ENCODE measurements at places on chromosomes 2 and 18.

DNA sequence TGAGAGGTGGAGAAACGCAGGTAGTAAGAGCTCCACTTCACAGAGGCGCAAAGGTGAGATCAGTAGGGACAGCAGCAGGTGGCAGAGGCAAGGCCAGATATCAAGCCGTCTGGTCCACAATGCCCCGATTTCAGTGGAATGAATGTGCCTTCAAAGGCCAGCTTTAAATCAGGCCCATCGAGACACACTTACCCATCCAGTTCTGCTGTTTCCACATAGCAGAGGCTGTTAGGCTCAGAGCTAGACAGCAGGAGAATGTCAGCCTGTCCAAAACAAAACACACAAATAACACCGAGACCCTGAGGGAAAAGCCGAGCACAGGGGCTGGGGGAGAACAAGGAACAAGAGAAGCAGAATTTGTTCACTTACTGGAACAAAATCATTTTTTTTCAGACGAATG is 75.8 kb upstream of the NARS1 start:
- DNase-seq: no peak

- no peak for DNase-seq
Measured at GRCh38 chr18:23336101-23336500, 117.0 kb upstream of the RIOK3 start.

DNA sequence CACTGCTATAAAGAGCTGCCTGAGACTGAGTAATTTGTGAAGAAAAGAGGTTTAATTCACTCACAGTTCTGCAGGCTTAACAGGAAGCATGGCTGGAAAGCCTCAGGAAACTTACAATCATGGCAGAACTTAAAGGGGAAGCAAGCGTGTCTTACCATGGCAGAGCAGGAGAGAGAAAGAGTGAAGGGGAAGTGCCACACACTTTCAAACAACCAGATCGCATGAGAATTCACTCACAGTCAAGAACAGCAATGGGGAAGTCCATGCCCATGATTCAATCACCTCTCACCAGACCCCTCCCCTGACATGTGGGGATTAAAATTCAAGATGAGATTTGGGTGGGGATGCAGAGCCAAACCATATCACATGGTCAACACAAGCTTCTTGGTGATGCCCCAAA is 34.7 kb upstream of the CDK5R2 start:
- no peak for DNase-seq

DNA sequence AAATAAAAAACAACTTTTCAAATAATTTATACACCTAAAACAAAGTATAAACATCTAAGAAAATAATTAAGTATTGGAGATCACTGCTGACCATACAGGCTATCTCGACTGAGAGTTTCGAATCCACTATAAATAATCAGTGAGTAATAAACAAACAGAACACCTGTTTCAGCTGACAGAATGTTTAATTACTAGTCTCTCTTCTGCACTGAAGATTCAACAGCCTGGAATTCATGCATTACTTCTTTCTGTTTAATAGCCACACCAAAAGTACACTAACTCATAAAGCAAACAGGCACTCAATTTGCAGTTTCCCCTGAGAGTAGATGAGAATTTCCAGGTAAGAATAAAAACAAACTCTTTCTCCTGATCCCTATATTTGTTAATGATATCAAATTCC is 138.5 kb downstream of the RBMS1 start:
- DNase-seq: no peak

DNA sequence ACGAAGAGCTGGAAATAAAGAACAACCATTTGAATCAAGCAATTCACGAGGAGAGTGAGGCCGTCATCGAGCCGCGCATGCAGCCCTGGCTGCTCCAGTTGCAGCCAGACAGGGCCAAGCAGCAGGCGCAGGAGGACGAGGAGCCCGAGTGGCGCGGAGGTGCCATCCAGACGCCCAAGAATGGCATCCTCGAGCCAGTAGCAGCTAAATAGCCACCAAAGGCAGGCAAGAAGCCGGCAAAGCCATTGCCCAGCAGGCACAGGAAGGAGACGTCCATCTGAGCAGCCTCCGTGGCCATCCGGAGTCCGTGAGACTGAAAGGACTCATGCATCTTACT is 8.9 kb upstream of the CHST10 start:
- DNase-seq: no peak

DNA sequence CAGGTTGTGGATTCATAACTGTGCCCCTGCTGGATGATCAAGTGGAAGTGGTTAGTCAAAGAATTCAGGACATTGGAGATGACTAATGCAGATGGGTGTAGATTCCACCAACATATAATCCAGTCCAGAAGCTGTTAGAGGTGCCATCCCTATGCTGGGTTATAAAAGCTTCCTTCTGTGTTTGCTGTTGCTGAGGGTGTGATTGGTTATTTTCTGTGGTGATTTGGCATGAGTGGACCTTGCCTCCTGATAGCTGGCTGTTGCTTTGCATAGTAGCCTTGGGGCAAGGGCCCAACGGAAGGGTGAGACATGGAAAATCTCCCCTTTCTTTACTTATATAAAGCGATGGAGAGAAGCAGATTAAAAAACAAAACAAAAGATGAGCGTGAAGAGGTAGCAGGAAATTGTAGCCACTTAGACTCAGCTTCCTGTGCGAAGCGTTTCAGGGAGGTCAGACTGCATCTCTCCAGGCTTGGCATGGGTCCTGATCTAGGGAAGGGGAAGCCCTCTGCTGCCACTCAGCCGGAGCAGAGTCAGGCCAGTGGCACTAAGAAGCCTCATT is 190.4 kb downstream of the FMNL2 start:
- no peak for DNase-seq

DNA sequence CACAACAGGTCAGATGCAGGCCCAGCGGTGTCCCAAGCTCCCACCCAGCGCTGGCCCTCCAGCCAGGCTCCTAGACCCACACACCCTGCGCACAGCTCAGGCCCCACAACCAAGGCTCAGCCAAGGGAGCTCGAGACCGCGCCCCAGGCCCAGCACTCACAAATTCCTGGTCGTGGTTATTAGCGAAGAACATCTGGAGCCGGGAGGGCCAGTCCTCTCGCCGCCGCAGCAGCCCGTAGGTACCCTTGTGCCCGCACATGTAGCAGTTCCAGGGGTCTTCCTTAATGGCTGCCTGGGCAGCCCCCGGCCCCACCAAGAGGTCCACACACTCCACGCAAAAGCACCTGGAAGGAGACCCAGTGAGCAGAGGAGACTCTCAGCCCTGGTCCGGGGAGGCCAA is 75.6 kb upstream of the POMC start:
- no peak for DNase-seq

DNA sequence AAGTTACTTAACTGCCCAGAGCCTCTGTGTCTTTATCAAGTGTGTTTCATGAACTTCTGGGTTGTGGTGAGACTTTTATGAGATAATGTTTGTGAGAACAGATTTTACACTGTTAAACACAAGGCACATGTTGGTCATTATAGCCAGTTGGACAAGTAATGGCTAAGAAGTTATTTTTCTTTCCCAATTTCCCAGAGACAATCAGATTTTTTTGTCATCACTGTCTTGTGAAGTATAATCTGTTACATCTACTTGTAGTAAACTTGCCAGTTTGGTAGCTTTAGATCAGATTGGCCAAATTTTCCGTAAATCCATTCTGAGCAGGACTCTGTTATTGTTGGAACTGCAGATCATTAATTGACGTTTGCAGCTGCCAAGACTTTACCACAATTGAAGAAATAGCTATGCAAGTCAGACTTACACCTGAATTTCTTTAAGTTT is 838.8 kb downstream of the SLC4A3 start:
- peak; percentile 26 for DNase-seq

GRCh38 chr18:37395138-37395537 is 170.5 kb downstream of the CELF4 start:
- no peak for DNase-seq

GRCh38 chr2:84548303-84548702 is 32.0 kb downstream of the DNAH6 start:
- DNase-seq: no peak

- DNase-seq: no peak
Measured at GRCh38 chr2:3657881-3658280, at the start of gene ALLC. ALLC (plus strand) TSS chr2:3658200; CDS start chr2:3671158, 12,958 bp downstream.

- no peak for DNase-seq
Measured at GRCh38 chr18:23870676-23871380, 143.7 kb upstream of the TTC39C start.

GRCh38 chr2:101012706-101013181 is 10.7 kb downstream of the RPL31 start:
- peak; percentile 85 for DNase-seq

DNA sequence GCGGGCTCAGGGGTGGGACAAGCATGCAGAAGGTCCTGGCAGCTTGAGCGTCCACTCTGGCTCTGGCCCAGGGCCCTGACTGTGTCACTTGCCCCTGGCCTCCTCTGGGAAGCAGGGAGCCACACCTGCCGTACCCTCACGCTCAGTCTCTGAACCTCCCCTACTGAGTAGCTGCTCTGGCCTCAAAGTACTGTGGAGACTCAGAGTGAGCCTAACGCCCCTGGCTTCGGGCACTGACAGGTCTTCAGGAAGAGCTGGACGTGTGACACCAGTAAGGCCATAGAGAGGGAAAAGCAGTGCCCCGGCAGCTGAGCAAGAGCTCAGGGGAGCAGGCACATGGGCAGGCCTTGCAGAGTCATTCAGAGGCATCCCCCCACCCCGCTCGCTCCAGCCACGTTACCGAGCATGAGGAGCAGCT is 73.3 kb downstream of the SFXN5 start:
- DNase-seq: no peak

- no peak for DNase-seq
Measured at GRCh38 chr2:58796239-58796910, 555.2 kb upstream of the FANCL start.

GRCh38 chr2:241692448-241692847 is 5.8 kb upstream of the DTYMK start:
- DNase-seq: peak; percentile 34

GRCh38 chr2:216536734-216537210 is 38.1 kb downstream of the RPL37A start:
- no peak for DNase-seq

- DNase-seq: no peak
Measured at GRCh38 chr18:58911766-58912165, 47.1 kb downstream of the ZNF532 start.

GRCh38 chr18:37452015-37452414 is 113.6 kb downstream of the CELF4 start:
- no peak for DNase-seq

GRCh38 chr18:73693091-73693490 is 454.5 kb downstream of the FBXO15 start:
- DNase-seq: no peak

GRCh38 chr2:145360129-145360790 is 840.3 kb upstream of the ZEB2 start:
- no peak for DNase-seq

GRCh38 chr2:229060147-229060546 is 210.9 kb downstream of the PID1 start:
- DNase-seq: no peak

- DNase-seq: no peak
Measured at GRCh38 chr2:235529621-235530020, 35.8 kb downstream of the AGAP1 start.

DNA sequence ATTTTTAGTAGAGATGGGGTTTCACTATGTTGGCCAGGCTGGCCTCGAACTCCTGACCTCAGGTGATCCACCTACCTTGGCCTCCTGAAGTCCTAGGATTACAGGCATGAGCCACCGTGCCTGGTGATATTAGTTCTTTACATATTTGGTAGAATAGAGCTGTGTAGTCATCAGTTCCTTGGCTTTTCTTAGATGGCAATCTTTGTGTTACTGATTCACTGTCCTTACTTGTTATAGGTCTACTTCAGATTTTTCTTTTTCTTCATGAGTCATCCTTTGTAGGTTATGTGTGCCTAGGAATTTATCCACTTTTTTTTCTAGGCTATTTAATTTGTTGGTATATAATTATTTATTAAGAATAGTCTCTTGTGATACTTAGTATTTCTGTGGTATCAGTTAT is 30.3 kb upstream of the ZSWIM2 start:
- DNase-seq: peak; percentile 48

GRCh38 chr2:225889452-225889851 is 489.9 kb downstream of the NYAP2 start:
- peak; percentile 73 for DNase-seq

- no peak for DNase-seq
Measured at GRCh38 chr18:7722955-7723354, 155.8 kb downstream of the PTPRM start.

GRCh38 chr2:157259960-157260359 is 2.5 kb downstream of the GALNT5 start:
- no peak for DNase-seq

- no peak for DNase-seq
Measured at GRCh38 chr18:9086015-9086414, 16.5 kb upstream of the NDUFV2 start.

GRCh38 chr2:113966832-113967231 is 76.9 kb downstream of the ACTR3 start:
- no peak for DNase-seq

- DNase-seq: no peak
Measured at GRCh38 chr2:168216351-168217005, 30.9 kb downstream of the STK39 start.

DNA sequence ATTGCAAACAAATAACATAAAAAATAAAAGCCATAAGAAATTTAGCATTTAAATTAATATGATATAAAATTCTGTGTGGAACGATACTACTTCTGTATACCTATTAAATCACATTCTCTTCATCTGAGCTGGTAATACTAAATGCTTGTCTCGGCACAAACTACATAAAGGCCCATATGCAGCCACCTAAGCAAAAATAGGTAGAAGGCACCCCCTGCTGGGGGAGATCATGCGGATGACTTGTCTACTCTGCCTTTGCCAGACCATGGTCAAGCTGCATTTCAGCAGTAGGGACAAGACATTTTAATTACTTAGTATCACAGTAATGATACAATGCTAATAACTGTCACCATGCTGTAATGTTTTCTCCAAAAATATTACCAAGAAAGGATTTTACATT is 108.0 kb downstream of the CDH19 start:
- peak; percentile 64 for DNase-seq

DNA sequence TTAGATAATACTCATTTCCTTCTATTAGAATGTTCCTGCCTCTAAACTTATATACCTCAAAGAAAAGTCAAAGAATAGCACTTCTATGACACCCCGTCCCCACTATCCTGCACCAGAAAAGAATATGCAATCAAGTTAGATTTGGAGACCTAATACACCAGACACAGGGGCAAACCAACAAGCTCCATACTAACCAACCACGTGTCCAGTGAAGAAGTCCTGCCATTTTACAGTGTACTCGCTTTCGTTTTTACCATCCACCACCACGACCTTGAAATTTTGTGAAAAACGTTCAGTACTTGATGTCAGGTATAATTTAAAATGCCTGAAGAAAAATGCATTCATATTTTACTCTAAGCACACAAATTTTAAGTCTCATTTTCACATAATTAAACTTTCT is 19.1 kb downstream of the ADAM17 start:
- no peak for DNase-seq
